Upper lobe of left lung (tissue), 6 donors: ENCODE measurements at places on chromosomes 6 and 20. TPM values are rescaled to one million over a fixed set of nuclear protein-coding genes. Genes with fewer than 3 reads are reported as not detected.

The HLA-A gene
- 1,087 TPM for total RNA-seq

The EMILIN3 gene
- total RNA-seq: 0.06 TPM

The FAM209B gene
- total RNA-seq: not detected

The RAB44 gene
- total RNA-seq: 0.76 TPM

The ESR1 gene
- total RNA-seq: 1.3 TPM

The TSBP1 gene
- total RNA-seq: not detected

The SLC2A4RG gene
- 83.2 TPM for total RNA-seq

The SLC22A23 gene
- 32.1 TPM for total RNA-seq

The PXMP4 gene
- total RNA-seq: 21.1 TPM

The TMEM170B gene
- total RNA-seq: 4.9 TPM

The SRSF12 gene
- 0.17 TPM for total RNA-seq

The DEF6 gene
- 24.6 TPM for total RNA-seq

The CST5 gene
- total RNA-seq: not detected

The CCN6 gene
- not detected for total RNA-seq

The SLC22A2 gene
- total RNA-seq: not detected

The HACE1 gene
- total RNA-seq: 6.3 TPM

The BANF2 gene
- not detected for total RNA-seq

The CALHM6 gene
- total RNA-seq: 2.7 TPM

The HLA-DRA gene
- total RNA-seq: 411 TPM

The POM121L2 gene
- not detected for total RNA-seq

The TRIM38 gene
- 13.9 TPM for total RNA-seq

The DUSP15 gene
- not detected for total RNA-seq

The TUBB2B gene
- total RNA-seq: 0.67 TPM

The NT5E gene
- total RNA-seq: 11.8 TPM

The RPL10A gene
- 1,092 TPM for total RNA-seq

The TULP1 gene
- not detected for total RNA-seq

The TRDN gene
- not detected for total RNA-seq

The C6orf58 gene
- total RNA-seq: not detected

The CEBPB gene
- 353 TPM for total RNA-seq

The CD24 gene
- 34.4 TPM for total RNA-seq

The LCA5 gene
- total RNA-seq: 6.3 TPM

The ARMH2 gene
- not detected for total RNA-seq

The NECAB3 gene
- 88.6 TPM for total RNA-seq

The IMPG1 gene
- total RNA-seq: not detected

The REPS1 gene
- total RNA-seq: 41.4 TPM

The TMEM74B gene
- 11.5 TPM for total RNA-seq

The MMP24 gene
- total RNA-seq: 22.2 TPM

The OR2H2 gene
- not detected for total RNA-seq

The SLC22A3 gene
- total RNA-seq: 55.2 TPM

The WFDC10B gene
- total RNA-seq: 1.3 TPM

The BHLHE23 gene
- total RNA-seq: not detected

The ZBP1 gene
- total RNA-seq: 7.6 TPM

The RWDD2A gene
- 2.3 TPM for total RNA-seq

The EDN3 gene
- 0.91 TPM for total RNA-seq

The LRRC73 gene
- total RNA-seq: 0.34 TPM

The CASS4 gene
- total RNA-seq: 31.4 TPM

The PLCB1 gene
- total RNA-seq: 5.9 TPM

The CFAP61 gene
- 6.4 TPM for total RNA-seq

The RFX6 gene
- not detected for total RNA-seq

The RCAN2 gene
- 5.2 TPM for total RNA-seq

The OXT gene
- not detected for total RNA-seq

The SLC39A7 gene
- 37.7 TPM for total RNA-seq

The HCRTR2 gene
- 0.17 TPM for total RNA-seq

The HUS1B gene
- 2.4 TPM for total RNA-seq

The LTB gene
- not detected for total RNA-seq
